ENCODE measurements at places on chromosomes 3 and 15. TPM values are rescaled to one million over a fixed set of nuclear protein-coding genes. Genes with fewer than 3 reads are reported as not detected.

The COL8A1 gene
- total RNA-seq = 0.10 TPM

The PRKCI gene
- 18.5 TPM for total RNA-seq

The ANKUB1 gene
- not detected for total RNA-seq

The ATP13A4 gene
- total RNA-seq = 1.0 TPM

The RLBP1 gene
- not detected for total RNA-seq

The ITIH3 gene
- not detected for total RNA-seq

The AGTR1 gene
- total RNA-seq = not detected

The EPHA6 gene
- total RNA-seq = not detected

The ITIH4 gene
- 15.2 TPM for total RNA-seq

The USF3 gene
- 20.1 TPM for total RNA-seq

The SPINK8 gene
- total RNA-seq = not detected

The ACVR2B gene
- 7.5 TPM for total RNA-seq

The GP9 gene
- not detected for total RNA-seq

The ACTC1 gene
- total RNA-seq = not detected

The ESYT3 gene
- 0.41 TPM for total RNA-seq

The CACNA2D2 gene
- 1.7 TPM for total RNA-seq

The GOLGA8R gene
- total RNA-seq = 8.4 TPM

The LRRC57 gene
- total RNA-seq = 26.6 TPM

The DUOXA2 gene
- not detected for total RNA-seq

The CKMT1A gene
- not detected for total RNA-seq

The SLC24A5 gene
- total RNA-seq = not detected

The SNX4 gene
- 38.1 TPM for total RNA-seq

The LRRC31 gene
- not detected for total RNA-seq

The CCR2 gene
- 80.8 TPM for total RNA-seq

The CDHR4 gene
- 0.22 TPM for total RNA-seq

The HESX1 gene
- total RNA-seq = not detected

The DUOX1 gene
- total RNA-seq = 0.07 TPM

The HYAL1 gene
- total RNA-seq = 0.29 TPM

The C3orf22 gene
- not detected for total RNA-seq

The TGM5 gene
- total RNA-seq = 0.20 TPM

The EAF2 gene
- 17.0 TPM for total RNA-seq

The TMED3 gene
- total RNA-seq = 45.3 TPM

Measured in T-helper 1 cell treated with Interleukin-12 subunit alpha and Interleukin-12 subunit beta and Interleukin-4 antibody, amounts not matched to agents 30 ng/mL and 1 ng/mL, for 36 hours (primary cell).